ENCODE measurements at places on chromosomes 6 and 20.
A peak's percentile ranks its signal among the peaks of the same experiment; 100 is the strongest.

GRCh38 chr6:136511397-136511796 is 38.8 kb downstream of the MAP7 start:
- no peak for DNase-seq

DNA sequence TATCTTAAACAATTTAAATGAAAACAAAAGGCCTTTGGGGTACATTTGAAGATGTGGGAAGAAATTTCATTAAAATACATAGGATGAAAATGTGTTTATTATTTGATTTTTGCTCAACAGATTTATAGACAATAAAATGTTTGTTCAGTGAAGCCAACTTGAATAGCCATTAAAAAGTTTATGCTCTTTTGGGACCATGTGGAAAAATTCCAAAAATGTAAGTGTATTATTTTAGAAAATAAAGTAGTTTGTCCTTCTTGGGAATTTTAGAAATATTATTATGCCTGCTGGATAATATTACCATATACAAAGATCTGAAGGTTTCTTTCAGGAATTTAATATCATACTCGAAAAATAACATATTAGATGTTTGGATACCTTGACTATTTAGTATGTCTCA is 131.3 kb downstream of the EPM2A start:
- no peak for DNase-seq

DNA sequence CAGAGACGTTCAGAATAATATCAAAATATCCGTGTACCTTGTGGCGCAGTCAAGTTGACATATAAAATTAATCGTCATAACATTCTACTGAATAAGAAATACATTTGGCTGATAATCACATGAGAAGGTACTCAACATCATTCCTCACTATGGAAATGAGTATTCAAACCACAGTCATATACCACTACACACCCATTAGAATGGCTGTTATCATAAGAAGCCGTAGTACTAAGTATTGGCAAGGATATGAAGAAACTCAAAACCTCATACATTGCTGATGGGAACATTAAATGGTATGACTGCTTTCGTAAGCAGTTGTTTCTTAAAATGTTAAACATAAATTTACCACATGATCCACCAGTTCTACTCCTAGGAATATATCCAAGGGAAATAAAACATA is 244.7 kb downstream of the CDKAL1 start:
- DNase-seq: no peak

DNA sequence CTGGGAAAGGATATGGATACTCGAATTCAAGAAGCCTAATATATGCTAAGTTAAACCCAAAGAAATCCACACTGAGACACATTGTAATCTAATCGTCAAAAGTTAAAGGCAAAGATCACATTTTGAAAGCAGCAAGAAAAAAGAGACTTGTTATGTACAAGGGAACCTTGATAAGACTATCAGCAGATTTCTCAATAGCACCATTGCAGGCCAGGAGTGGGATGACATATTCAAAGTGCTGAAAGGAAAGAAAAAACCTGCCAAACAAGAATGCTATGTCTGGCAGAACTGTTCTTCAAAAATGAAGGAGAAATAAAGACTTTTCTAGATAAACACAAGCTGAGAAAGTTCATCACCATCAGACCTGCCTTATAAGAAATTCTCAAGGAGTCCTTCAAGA is 75.2 kb downstream of the COL21A1 start:
- DNase-seq: no peak

GRCh38 chr20:10643560-10643873 is 30.3 kb downstream of the JAG1 start:
- no peak for DNase-seq

DNA sequence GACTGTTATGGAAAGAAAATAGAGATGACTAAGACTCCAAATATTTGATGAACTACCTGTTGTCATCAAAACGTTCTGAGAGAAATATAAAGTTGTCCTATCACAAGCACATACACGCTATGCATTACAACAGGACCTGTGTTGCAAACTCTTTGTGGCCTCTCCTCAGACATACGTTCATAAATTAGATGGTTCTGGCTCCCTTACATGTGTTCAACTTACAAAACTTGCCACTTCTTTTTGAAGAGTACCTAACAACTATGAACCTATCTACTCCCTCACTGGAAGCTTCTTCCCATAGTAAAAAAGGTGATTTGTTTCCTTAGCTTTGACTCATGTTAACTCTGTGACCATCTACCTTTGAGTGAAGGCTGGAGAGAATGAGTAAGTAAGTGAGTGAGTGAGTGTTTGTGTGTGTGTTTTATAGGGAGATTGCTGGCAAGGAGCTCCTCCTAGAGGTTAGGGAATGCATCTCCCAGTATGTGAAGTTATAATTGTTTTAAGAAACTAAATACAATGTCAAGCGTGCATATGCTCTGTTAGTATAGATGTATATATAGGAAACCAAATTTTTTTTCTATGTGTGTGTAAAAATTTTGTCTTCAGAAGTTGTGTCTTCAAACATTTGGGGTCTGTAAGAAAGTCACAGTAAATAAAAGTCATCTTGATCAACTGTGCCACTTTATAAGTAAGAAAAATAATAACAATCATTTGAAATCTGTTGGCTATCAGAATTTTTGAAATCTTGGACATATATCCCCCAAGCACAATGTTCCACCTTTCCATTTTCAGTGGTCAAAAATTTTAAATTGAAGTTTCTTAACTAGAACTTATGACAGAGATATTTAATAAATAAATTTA is 1211.1 kb upstream of the GJE1 start:
- peak; percentile 75 for DNase-seq

GRCh38 chr6:54802775-54803634 is 43.6 kb upstream of the FAM83B start:
- DNase-seq: no peak

GRCh38 chr6:19325335-19325789 is 511.8 kb upstream of the ID4 start:
- DNase-seq: peak; percentile 6

GRCh38 chr6:14290041-14290771 is 172.6 kb downstream of the CD83 start:
- no peak for DNase-seq

GRCh38 chr6:38175786-38176185 is 356.3 kb downstream of the ZFAND3 start:
- no peak for DNase-seq

DNA sequence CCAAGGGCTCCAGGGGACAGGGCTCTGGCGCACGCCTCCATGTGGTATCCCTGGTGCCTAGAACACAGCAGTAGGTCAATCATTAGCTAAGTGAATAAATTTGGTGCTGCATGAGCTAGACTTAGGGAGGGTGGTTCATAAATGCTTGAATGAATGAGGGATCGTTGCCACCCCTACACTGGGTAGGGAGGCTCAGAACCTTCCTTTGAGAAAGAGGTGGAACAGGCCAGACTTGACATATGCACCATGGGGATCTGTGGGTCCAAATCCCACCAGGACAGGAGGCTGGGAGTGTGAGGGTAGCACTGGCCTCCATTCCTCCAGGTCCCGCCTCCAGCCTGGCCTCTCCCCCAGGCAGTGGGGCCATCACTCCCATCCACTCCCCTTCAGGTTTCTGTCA is 13.8 kb downstream of the TEAD3 start:
- no peak for DNase-seq

DNA sequence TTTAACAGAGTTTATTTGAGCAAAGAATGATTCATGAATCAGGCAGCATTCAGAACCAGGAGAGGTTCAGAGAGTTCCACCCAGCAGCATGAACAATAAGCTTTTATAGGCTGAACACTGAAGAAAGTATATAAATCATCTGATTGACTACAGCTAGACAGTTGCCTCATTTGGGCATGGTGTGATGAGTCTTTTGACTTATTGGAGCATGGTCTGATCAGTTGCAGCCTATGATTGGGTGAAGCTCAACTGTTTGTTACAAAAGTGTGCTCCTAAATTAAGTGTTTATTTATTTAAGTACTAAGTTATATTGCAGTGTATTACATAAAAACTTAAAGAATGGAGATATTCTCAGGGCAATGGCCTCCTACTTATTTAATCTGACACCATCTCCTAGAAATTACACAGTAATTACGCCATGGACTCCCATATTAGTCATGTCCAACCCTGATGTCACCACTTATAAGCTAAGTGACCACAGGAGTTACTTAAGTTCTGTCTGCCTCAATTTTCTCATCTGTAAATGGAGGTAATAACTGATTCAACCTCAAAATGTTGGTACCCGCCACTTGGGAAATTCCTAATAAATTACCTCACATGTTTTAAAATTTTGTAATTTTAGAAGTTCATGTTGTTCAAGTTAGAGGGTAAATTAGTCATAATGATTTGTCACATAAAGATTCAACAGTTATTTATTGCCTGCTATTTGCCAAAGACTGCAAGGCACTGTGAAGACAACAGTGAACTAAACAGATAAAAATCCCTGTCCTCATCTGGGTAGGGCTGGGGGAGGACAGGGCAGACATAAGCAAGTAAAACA is 15.2 kb upstream of the ROS1 start:
- DNase-seq: peak; percentile 94

GRCh38 chr6:41037107-41037900 is 1.7 kb downstream of the UNC5CL start:
- no peak for DNase-seq

DNA sequence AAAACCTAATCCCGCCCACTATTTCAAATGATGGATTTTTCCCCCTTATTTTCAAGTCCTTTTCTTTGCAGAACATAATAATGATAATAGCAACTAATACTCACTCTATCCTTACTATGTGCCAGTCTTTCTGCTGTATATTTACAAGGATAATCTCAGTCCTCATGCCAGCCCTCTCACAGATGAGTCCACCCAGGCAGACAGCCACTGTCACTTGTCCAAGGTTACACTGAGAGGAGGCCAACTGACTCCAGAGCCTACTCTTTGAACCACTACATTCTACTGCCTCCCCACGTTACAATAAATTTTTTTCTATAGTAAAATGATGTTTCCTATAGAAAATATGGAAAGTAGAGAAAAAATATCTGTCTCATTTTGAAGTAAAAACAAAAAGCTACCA is 30.9 kb downstream of the ELOVL5 start:
- DNase-seq: no peak

GRCh38 chr20:42053350-42053749 is 435.2 kb upstream of the CHD6 start:
- DNase-seq: no peak

- DNase-seq: no peak
Observed at GRCh38 chr6:69232496-69232895, 564.3 kb downstream of the LMBRD1 start.

DNA sequence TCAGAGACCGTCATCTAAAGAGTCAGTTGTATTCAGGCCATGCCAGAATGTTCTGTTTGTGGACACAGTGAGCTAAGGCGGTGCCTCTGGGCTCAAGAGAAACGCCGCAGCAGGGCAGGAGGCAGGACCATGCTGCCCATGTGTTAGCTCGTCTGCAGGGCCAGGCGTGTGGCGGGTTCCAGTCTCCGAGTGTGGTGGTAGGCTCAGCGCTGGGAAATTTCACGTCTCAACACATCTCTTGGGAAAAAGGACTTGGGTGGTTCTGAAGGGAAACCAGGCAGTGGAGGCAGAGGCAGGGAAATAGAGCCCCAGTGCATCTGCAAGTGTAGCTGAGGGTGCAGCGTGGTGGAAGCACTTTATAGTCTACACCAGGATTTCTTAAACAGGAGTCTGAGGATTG is 56.9 kb upstream of the TAGAP start:
- no peak for DNase-seq

DNA sequence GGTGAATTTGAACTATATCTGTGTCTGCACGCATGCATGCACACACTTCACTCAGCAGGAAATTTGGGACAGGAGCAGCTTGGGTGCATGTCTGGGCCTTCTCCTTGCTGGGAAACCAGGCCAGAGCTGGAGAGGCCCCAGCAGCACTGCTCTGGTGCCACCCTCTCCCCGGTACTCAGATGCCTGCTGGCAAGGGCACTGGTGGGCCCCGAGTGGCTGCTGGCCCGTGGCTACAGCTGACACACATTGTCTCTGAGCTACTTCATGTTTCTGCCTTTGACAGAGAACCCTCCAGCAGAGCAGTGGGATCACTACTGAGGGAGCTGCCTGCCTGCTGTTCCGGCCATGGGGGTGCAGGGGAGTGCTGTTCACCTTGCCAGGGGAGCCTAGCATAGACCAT is 37.5 kb downstream of the DLGAP4 start:
- no peak for DNase-seq

DNA sequence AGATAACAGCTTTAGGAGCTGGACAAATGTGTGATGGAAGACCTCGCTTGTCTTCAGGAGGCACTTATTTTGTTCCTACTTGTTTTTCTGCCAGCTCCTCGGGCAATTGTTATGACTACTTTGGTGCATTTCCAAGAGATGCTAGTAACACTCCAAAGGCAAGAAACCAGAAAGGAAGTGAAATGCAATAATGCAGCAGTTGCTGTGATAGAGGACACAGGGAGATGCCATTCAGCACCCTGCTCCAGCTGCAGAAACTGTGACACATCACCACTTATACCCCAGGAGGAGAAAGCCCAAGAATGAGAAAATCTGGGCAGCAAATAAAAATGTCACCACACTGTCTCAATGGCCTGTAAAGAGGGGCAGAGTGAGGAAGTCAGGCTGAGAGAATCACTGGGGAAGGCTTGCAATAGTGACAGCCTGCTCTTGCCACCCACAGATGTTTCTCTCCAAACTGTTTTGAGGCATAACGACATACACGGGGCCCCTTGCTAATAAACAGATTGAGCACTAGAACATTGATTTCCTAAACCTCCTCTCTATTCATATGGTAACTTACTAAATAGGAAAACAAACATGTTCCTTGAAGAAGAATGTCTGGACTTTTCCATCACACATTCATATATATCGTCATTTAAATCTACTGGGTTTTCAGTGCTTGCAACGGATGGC is 231.0 kb upstream of the PRND start:
- peak; percentile 61 for DNase-seq

DNA sequence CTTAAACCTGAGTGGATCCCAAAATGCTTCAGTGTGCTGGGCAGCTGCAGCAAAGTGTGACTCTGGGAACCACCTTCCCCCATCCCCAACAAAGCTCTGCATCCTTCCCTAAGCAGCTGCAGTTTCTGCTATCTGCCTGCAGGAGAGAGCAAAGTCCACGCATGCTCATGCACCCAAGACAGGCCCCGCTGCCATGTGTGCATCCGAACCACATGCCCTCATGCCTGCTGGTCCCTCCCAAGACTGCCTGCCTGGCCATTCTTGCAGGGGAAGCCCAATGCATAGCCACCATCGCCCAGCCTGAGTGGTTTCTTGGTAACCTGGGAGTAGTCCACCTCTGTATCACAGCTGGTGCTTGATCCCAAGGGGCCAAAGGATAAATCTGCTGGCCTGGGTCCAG is 94.3 kb upstream of the OLIG3 start:
- DNase-seq: no peak

- no peak for DNase-seq
Observed at GRCh38 chr6:25448965-25449538, 169.9 kb downstream of the CARMIL1 start.

- DNase-seq: peak; percentile 47
Observed at GRCh38 chr6:121436960-121437850, 1.8 kb downstream of the GJA1 start.
